CD4-positive, alpha-beta T cell treated with Interleukin-15 for 1 hour (primary cell): ENCODE measurements at places on chromosomes 7 and 10.

DNA sequence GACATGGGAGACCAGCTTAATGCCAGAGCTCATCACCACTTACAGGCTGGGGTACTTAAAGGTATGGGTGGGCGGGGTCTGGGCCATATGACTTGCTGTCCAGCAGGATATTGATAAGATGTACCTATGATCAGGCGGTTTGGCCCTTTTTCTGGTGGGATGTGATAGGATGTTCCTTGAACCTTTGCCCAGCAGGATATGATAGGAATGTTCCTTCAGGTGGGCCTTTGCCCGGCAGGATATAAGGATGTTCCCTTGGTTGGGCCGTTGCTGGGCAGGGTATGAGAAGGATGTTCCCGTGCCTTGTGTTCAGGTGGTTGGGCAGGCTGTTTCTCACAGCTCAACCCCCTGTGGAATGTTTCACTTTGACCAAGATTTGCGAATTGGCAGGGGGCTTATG is 187.2 kb upstream of the CXCL12 start:
- no peak for DNase-seq

DNA sequence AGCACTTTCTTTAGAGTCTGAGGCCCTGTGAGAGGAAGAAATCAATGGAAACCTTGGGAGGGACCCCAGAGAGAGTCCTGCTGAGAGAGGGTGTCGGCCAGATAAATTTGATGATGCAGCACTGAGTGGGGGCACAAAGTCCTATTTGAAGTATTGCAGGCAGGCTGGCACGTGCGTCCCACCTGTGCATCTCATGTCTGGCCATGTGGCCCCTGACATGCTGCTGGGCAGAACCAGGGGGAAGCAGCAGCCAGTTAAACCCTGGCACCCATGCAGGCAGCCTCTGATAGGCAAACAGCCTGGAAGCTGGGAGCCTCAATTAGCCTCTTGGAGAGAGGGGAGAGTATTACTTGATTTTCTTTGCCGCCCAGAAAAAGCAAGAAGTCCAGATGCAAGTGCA is 180.9 kb downstream of the PLXNA4 start:
- DNase-seq: no peak

GRCh38 chr7:20466543-20467021 is 135.9 kb downstream of the ITGB8 start:
- DNase-seq: peak; percentile 35

DNA sequence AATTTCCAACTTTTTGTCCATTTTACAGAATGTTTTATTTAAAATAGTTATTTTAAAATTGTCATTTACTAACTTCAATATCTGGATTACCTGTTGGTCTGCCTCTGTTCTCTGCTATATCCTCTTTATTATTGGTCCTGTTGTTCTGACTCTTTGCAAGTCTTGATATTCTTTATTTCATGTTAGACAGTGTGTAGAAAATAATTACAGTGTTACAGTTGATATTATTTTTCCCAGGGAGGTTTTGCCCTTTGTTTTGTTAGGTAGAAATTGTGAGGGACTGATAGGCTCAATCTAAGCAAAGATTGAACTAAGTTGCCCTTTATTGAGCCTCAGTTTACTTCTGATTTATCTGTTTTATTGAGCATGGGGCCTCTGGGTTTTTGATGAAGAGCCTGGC is 49.4 kb upstream of the CADPS2 start:
- DNase-seq: no peak

DNA sequence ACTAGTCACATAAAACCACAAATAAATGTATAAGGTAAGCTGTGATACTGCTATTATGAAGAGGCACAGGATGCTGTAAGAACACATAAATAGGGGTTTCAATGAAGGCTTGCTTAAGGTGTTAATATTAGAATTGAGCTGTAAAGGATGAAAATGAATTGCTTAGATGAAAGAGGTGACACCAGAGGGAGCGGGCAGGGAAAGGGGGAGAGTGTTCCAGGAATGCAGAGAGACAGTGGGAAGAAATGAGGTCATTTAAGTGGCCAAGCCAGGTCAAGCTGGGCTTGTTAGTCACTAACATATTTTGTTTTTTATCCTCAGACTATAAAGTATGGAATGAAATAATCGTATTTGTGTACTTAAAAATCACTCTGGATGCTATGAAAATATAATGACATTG is 193.5 kb downstream of the NRG3 start:
- no peak for DNase-seq

DNA sequence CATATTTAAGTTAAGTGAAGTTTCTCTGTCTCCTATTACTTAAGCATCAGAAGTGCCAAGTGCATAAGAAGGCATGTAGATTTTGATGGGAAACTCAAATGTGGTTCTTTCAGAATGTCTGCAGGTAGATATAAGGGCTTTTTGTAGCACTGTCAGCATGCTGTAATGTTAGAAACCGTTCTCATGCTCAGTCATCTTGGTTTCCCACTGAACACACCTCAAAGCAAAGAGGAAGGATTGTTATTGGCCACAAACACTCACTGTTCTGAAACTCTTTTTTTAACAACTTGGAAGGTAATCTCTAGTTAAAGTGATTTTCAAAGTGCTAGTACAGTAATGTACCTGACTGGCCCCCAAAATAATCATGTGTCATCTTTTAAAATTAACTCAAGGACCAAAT is 126.0 kb downstream of the AASS start:
- DNase-seq: no peak

GRCh38 chr7:11191081-11191480 is 217.4 kb downstream of the PHF14 start:
- DNase-seq: no peak

GRCh38 chr7:2519119-2519930 is at the start of gene LFNG:
Gene LFNG (plus strand): TSS chr7:2519774. CDS start chr7:2519862, 88 bp downstream.
- peak; percentile 91 for DNase-seq

DNA sequence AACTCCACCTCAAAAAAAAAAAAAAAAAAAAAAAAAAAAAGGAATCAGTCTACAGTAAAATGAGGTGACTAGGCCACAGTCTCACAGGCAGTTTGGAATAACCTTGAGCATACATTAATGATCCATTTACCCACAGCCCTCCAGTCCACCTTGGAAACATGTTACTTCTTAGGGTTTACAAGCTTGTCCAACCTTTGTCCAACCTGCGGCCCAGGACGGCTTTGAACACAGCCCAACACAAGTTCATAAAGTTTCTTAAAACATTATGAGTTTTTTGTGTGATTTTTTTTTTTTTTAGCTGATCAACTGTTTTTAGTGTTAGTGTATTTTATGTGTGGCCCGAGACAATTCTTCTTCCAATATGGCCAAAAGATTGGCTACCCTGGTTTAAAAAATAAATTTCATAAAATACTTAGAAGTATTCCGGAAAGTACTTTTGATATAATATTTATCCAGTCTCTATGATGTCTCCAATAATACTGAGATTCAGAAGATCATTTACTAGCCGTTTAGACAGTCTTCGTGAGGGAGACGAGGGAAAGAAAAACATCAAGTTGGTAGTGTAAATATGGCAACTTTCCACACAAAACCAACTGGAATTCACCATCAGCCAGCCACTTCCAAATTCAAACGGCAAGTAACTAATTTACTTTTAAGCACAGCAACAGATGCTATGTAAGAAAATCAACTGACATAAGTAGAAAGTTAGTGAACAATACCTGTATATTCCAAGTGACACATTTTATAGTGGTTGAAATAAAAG is 9.9 kb downstream of the BAZ1B start:
- no peak for DNase-seq

GRCh38 chr7:29356631-29357030 is 162.1 kb downstream of the CHN2 start:
- DNase-seq: no peak

DNA sequence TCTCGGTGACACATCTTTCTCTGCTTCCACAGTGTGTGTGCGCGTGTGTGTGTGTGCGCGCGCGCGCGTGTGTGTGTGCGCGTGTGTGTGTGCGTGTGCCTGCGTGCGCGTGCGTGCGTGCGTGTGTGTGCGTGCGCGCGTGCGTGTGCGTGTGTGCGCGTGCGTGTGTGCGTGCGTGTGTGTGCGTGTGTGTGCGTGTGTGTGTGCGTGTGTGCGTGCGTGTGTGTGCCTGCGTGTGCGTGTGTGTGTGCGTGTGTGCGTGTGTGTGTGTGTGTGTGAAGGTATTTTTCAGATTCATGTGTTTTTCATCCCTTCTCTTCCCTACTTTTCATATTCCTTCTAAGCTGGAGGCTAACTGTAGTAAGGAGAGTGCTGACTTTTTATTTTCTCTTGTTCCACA is 148.4 kb downstream of the CREB5 start:
- DNase-seq: no peak

GRCh38 chr10:123160311-123160980 is 6.2 kb downstream of the BUB3 start:
- DNase-seq: no peak

DNA sequence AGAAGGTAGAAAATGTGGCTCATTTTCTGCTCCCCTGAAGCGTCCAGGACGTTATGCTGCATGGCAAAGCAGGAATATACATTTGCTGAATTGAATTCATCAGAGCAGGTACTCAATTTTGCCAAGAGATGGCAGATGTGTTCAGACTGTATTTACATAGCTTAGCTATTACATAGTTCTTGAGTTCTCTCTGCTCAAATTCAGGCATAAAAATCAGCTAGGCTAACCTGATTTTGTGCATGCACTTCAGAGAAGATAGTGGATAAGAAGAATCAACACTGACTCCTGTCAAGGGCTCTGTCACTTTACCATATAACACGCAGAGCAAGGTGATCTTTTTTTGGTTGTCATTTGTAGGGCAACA is 209.2 kb upstream of the FAM3C start:
- no peak for DNase-seq

DNA sequence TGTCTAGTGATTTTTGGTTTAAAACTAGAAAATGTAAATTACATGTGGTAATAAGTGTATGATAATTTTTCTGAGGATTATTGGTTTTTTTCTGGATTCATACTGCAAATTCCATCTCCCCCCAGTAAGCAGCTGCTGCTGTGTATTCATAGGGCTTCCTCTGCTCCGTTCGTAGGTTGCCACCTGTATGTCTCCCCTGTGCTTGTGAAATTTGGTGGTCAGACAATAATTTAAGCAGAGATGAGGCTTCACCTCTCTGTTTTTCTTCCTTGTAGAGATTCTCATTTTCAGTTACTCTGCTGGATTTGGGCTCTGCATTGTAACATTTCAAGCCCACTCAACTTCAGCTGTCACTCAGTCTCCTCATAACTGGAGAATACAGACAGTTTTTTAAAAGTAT is 50.9 kb downstream of the FOXI2 start:
- no peak for DNase-seq

- no peak for DNase-seq
These were observed 11.8 kb upstream of the TIAL1 start for GRCh38 chr10:119608316-119609155.

- DNase-seq: no peak
These were observed 7.4 kb upstream of the CDK6 start for GRCh38 chr7:92843781-92844180.

- DNase-seq: no peak
These were observed 56.1 kb downstream of the ADCYAP1R1 start for GRCh38 chr7:31108097-31108657.

DNA sequence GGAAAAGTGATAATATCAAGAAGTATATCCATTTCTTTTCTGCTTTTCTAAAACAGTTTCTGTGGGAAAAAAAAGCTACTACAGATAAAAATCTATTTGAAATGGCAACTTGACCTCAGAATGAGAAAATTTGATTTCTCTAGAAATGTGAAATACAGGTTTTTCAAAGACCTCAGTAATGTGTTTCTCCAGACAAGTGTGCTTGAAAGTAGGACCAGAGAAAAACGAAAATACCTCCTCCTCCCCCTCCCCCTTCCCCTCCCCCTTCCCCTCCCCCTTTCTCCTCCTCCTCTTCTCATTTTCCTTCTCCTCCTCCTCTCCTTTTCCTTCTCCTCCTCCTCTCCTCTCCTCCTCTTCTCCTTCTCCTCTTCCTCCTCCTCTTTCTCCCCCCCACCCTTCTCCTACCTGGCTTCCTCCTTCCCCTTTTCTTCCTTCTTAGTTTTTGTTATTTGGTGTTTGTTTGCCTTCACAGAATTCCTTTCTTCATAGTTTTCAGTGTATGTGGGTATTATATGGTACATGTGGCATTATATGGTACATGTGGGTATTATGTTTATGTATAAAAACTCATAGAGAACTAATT is 179.4 kb downstream of the CDK14 start:
- DNase-seq: no peak

- DNase-seq: no peak
These were observed 387.8 kb downstream of the GRID1 start for GRCh38 chr10:85978566-85979358.

DNA sequence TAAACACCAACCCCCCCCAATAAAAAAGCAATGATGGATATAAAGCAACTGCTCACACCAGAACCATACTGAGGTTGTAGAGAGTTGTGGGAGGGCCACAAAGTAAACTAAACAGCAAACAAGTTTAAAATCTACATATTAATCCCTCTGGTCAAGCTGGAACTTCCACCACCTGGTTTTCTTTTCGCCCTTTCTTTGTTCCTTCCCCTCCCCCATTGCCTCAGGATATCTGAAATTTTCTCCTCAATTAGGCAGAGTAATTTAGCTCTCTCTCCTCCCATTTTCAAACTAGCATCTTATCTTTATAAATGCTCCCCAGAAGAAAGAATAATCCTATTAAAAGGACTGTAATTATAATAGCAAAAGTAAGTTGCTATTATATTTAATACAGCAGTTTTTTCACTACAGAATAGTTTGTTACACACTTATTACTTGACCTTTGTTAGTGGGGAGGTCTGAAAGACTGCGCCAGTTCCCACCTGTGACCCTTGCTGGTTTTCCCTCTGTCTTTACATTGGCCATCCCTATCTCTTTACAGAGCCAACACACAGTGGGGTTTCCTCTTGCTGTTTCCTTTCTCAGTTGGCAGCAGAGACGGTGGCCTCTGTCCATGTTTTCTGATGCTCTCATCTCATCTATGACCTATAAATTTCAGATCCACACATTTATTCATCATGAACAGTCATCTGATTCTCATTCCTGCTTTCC is 235.4 kb downstream of the RNLS start:
- no peak for DNase-seq

- DNase-seq: no peak
These were observed 81.6 kb downstream of the EXOC6 start for GRCh38 chr10:92929896-92930295.

DNA sequence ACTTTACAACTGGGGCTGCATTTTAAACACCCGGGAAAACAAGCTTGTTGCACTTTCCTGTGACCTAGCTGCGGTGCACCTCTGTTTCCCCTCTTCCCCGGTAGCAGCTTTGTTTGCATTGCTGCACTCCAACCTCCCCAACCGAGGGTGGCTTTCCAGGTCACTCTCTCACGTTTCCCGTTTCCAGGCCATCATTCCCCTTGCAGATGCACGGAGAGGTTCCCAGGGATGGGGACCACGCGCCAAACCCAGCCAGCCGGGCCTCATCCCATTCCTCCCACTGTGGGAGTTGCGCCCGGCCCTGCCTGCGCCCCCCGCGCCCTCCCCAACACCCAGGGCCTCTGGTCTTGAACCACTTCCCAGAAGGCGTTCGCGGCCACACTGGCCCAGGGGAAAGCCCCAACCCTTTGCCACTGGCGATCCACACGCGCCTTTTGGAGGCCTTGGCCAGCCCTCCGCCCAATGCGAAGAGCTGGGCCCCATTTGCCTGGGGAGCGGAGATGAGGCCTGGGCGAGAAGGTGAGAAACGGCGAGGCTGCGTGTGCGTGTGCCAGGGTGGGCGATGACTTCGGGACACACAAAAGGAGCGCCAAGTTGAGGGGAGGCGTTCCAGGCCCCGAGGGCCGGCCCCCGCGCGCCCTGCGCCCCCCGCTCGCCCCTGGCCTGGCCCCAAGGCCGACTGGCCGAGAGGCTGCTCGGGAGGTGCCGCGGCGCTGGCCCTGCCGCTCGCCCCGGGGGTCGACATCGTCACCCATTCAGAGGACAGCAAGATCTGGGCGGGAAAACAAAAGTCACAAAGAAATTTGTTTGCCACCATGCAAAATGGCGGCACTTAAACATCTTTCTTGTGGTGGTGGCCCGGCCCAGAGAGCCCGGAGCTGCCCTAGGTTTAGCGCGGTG is 15.9 kb downstream of the SKIDA1 start:
- no peak for DNase-seq
